ENCODE measurements at places on chromosomes 7 and 10.

GRCh38 chr7:88218836-88219605, 817 bp downstream of the SRI start:
- peaks cover 6% of the 10 kb centered on the region for H3K4me1 ChIP-seq
- H3K27ac ChIP-seq, result peak overlapping the region; percentile 95
- H3K27me3 ChIP-seq, result no peaks in the 10 kb centered on the region
- peak overlapping the region; percentile 78 for H3K4me3 ChIP-seq

GRCh38 chr10:114384181-114384580, 20.1 kb downstream of the AFAP1L2 start:
- H3K27ac ChIP-seq, result no peak overlapping the region
- no peak for DNase-seq
- peaks cover 6% of the 10 kb centered on the region for H3K27me3 ChIP-seq
- no peaks in the 10 kb centered on the region for H3K36me3 ChIP-seq
- peaks cover 21% of the 10 kb centered on the region for H3K4me1 ChIP-seq

GRCh38 chr7:1271046-1271445, 38.4 kb downstream of the UNCX start:
- H3K4me3 ChIP-seq, result no peak overlapping the region
- H3K27me3 ChIP-seq, result no peaks in the 10 kb centered on the region
- H3K36me3 ChIP-seq, result no peaks in the 10 kb centered on the region
- DNase-seq, result no peak
- H3K27ac ChIP-seq, result no peak overlapping the region

DNA sequence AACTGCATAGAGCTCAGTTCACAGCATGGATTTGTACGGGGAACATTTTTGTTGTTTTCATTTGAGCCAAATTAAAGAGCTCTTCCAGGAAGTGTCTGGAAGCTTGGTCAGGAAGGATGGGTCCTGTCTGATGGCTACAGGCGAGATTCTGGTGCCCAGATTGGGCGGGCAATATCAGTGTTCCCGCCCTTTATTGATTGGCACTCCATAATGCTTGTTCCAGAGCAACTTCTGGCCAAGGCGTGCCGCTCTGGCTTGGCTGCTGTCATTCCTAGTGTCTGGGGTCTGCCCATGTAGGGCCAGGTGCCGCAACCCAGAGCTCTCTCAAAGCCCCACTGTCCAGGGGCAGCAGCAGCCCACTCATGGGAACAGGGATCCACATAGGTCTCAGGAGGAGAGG, 45.9 kb downstream of the RAMP3 start:
- H3K27me3 ChIP-seq, result peaks cover 18% of the 10 kb centered on the region
- H3K4me1 ChIP-seq, result no peaks in the 10 kb centered on the region
- no peak overlapping the region for H3K4me3 ChIP-seq
- H3K36me3 ChIP-seq, result no peaks in the 10 kb centered on the region
- DNase-seq, result no peak

GRCh38 chr7:157739031-157739430, 402.2 kb downstream of the DNAJB6 start:
- DNase-seq, result no peak
- H3K4me1 ChIP-seq, result no peaks in the 10 kb centered on the region
- no peak overlapping the region for H3K4me3 ChIP-seq
- no peaks in the 10 kb centered on the region for H3K36me3 ChIP-seq

DNA sequence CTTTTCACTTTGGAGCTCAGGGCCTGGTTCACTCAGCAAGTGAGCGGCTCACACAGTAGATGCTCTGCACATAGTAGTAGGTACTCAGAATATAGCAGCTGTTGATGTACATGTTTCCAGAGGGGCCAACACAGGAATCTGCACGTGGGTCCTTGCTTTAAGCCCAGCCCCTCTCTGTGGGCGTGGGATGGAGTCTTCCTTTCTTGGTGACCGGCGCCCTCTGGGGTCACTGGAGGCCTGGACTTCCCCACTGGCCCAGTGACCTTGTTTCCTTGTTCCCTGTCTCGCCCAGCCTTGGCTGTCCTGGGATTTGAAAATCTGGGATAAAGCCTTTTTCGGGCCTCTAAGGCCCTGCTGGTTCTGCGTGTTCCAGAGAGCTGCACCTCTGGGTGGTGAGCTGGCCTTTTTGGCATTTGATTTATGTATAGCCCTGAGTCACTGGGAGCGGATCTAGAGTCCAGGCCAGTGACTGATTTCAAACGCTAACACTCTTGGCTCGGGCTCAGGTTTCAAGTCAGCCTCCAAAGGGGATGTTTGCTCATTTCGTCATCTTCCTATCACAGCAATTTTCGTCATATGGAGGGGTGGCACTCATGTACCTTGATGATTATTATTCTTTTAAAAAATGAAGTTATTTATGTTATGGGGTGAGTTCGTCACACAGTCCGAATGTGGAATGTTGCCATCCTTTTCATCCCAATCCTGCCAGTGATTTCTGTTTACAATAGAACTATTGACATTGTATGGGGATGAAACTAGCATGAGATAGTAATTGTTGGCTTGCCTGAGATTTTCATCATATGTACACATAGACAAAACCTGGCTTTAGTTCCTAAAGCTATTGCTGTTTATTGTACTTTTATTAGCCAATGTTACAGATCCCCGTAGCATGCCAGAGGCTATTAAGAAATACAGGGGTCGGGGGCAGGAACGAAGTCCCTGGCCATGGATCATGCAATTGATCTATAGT, 65.5 kb downstream of the CUX1 start:
- H3K27ac ChIP-seq, result peak overlapping the region; percentile 99
- DNase-seq, result peak; percentile 100
- peak overlapping the region; percentile 17 for H3K4me3 ChIP-seq
- no peaks in the 10 kb centered on the region for H3K27me3 ChIP-seq
- peaks cover 32% of the 10 kb centered on the region for H3K4me1 ChIP-seq

DNA sequence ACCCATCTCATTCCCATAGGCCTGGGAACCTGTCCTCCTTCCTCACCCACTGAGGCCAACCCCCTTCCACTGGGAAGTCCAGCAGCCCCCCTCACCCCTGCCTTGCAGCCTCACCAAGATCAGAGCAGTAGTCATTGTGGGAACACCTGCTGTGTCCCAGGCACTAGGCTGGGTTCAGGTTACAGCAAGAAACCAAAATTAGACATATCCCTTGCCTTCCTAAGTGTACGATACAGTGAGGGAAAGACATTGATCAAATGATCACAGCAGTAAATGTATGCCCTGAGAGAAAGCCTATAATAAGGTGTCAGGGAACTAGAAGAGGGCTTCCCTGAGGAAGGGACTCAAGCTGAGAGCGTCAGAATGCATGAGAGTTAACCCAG, 17.0 kb upstream of the C10orf105 start:
- H3K4me1 ChIP-seq, result no peaks in the 10 kb centered on the region
- no peaks in the 10 kb centered on the region for H3K36me3 ChIP-seq
- no peak overlapping the region for H3K27ac ChIP-seq

- H3K27ac ChIP-seq, result no peak overlapping the region
- no peak overlapping the region for H3K4me3 ChIP-seq
- peak; percentile 39 for DNase-seq
Measured at GRCh38 chr7:67754651-67755050, 758.0 kb downstream of the TYW1 start.

GRCh38 chr7:147510923-147511322, 1079.6 kb upstream of the C7orf33 start:
- peak; percentile 44 for DNase-seq
- no peak overlapping the region for H3K4me3 ChIP-seq
- H3K4me1 ChIP-seq, result peaks cover 7% of the 10 kb centered on the region
- peak overlapping the region; percentile 61 for H3K27ac ChIP-seq

GRCh38 chr7:5773661-5774086, 7.8 kb downstream of the RNF216 start:
- DNase-seq, result peak; percentile 97
- peaks cover 7% of the 10 kb centered on the region for H3K36me3 ChIP-seq
- no peaks in the 10 kb centered on the region for H3K27me3 ChIP-seq
- peak overlapping the region; percentile 81 for H3K27ac ChIP-seq

- H3K27ac ChIP-seq, result no peak overlapping the region
- DNase-seq, result no peak
- no peaks in the 10 kb centered on the region for H3K36me3 ChIP-seq
- no peaks in the 10 kb centered on the region for H3K27me3 ChIP-seq
- H3K4me3 ChIP-seq, result no peak overlapping the region
- H3K4me1 ChIP-seq, result no peaks in the 10 kb centered on the region
Measured at GRCh38 chr7:84105586-84105985, 89.0 kb downstream of the SEMA3A start.

- no peak overlapping the region for H3K4me3 ChIP-seq
- peak; percentile 24 for DNase-seq
- H3K36me3 ChIP-seq, result no peaks in the 10 kb centered on the region
- no peaks in the 10 kb centered on the region for H3K27me3 ChIP-seq
Measured at GRCh38 chr10:114575417-114576131, 82.5 kb downstream of the ABLIM1 start.

- no peaks in the 10 kb centered on the region for H3K36me3 ChIP-seq
- H3K4me3 ChIP-seq, result no peak overlapping the region
- H3K27ac ChIP-seq, result no peak overlapping the region
- no peak for DNase-seq
Measured at GRCh38 chr10:122376364-122376961, 2.0 kb downstream of the PLEKHA1 start.

GRCh38 chr7:115731796-115732471, 298.6 kb downstream of the TFEC start:
- no peaks in the 10 kb centered on the region for H3K27me3 ChIP-seq
- H3K36me3 ChIP-seq, result no peaks in the 10 kb centered on the region
- no peak overlapping the region for H3K4me3 ChIP-seq
- H3K27ac ChIP-seq, result no peak overlapping the region
- DNase-seq, result no peak
- H3K4me1 ChIP-seq, result no peaks in the 10 kb centered on the region

DNA sequence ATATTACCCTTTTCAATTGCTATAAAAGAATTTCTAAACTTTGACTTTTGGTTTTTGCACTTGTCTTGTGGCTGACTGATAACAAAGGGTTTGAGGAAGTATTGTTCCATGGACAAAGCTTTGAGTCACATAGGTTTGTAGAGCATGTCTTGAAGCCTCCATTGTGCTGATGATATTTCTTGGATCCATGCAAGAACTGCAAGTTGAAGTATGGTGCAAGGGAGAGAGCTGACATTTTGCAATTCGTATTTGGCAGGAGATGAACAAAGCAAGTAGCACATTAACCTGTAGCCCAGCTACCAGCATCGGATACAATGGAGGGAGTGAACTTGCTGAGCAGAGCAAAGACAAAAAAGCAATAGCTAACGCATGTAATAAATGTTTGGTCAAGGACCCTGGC, 23.4 kb downstream of the MGAM2 start:
- H3K27me3 ChIP-seq, result no peaks in the 10 kb centered on the region
- no peak overlapping the region for H3K27ac ChIP-seq
- DNase-seq, result no peak
- H3K4me3 ChIP-seq, result no peak overlapping the region

- no peak overlapping the region for H3K4me3 ChIP-seq
- H3K27me3 ChIP-seq, result no peaks in the 10 kb centered on the region
- no peaks in the 10 kb centered on the region for H3K36me3 ChIP-seq
- no peak overlapping the region for H3K27ac ChIP-seq
- H3K4me1 ChIP-seq, result no peaks in the 10 kb centered on the region
- DNase-seq, result no peak
Measured at GRCh38 chr7:73779517-73779916, 9.4 kb upstream of the CLDN3 start.

DNA sequence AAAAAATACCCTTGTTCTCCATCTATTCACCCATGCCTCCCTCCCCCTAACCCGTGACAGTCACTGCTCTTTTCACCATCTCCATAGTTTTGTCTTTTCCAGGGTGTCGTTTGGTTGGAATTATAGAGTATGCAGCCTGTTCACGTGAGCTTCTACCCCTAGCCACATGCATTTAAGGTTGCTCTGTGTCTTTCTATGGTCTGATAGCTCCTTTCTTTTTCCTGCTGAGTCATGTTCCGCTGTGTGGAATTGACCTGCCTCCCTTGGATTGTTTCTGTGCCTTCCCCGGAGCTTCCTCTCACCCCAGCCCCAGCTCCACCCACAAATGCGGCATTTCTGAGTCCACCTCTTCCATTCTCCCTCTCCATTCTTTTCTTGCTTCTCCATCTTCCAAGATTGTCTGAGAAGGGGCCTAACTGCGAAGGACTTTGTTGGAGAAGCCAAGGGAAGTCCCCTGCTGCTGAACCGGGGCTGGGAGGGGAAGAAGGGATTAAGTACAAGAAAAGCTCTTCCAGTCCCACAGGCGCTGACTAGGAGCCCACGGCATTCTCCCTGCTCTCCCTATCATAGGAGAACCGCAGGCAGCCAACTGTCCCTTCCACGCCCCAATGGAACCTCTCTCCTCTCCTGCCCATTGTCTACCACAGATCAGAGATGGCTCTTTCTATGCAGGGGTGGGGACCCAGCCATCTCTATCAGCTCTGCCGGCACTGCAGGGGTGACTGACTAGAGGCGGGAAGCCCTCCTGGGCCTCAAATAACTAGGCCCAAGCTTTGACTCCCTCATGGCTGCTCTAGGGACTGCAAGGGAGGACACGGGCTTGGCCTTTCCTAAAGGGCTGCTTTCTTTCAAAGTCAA, 87.5 kb upstream of the ANLN start:
- H3K27me3 ChIP-seq, result no peaks in the 10 kb centered on the region
- peak; percentile 39 for DNase-seq
- H3K4me3 ChIP-seq, result no peak overlapping the region
- peaks cover 27% of the 10 kb centered on the region for H3K4me1 ChIP-seq
- H3K27ac ChIP-seq, result no peak overlapping the region
- H3K36me3 ChIP-seq, result no peaks in the 10 kb centered on the region

DNA sequence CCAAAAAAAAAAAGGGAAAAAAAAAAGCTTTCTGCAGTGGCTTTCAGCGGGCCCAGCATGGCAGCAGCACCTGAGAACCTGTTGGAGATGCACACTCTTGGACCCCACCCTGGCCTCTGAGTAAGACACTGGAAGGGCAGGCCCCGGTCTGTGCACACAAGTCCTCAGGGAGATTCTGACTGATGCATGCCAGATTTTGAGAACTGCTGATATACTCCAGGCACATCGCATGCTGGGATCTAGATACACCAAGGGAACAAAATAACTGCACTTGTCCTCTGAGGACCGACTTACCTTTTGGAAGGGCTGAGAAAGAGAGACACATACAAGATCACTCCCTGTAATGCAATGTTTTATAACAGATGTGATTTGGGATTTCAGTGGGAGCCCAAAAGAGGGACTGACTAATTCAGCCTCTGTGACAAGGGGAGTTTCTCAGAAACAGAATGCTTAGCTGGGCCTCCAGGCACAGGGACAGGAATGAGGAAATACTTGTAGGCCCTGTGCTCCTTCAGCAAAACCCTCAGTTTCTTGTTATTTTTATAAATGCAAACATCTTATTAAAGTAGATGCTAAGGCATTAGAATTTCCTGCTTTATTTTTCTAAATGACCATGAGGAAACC, 8.2 kb downstream of the EGFR start:
- no peak overlapping the region for H3K27ac ChIP-seq
- H3K4me1 ChIP-seq, result peaks cover 6% of the 10 kb centered on the region
- H3K27me3 ChIP-seq, result no peaks in the 10 kb centered on the region
- no peak overlapping the region for H3K4me3 ChIP-seq

DNA sequence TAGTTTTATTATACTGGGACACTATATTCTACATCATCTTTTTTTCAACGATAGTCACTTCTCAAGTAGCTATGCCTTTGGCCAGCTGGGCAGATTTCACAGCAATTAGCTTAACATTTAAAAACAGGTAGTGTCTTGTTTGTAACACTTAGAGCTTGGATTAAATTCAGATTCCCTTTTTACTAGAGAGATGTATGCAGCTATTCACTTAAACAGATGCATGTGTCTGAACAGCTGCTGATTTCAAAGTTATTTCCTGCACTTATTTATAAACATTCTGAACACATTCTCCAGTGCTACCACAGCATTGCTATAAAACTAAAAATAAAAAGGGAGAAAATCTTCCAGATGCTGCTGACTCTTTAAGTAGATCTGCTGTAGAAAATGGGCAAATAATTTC, 637.2 kb downstream of the POM121L12 start:
- no peak overlapping the region for H3K27ac ChIP-seq
- no peak for DNase-seq
- H3K36me3 ChIP-seq, result no peaks in the 10 kb centered on the region
- H3K4me1 ChIP-seq, result no peaks in the 10 kb centered on the region

GRCh38 chr7:22853674-22854157, 31.1 kb upstream of the TOMM7 start:
- peaks cover 6% of the 10 kb centered on the region for H3K36me3 ChIP-seq
- H3K4me3 ChIP-seq, result no peak overlapping the region
- no peak overlapping the region for H3K27ac ChIP-seq
- no peaks in the 10 kb centered on the region for H3K27me3 ChIP-seq
